Stimulated activated CD4-positive, alpha-beta T cell treated with anti-CD3 and anti-CD28 coated beads, Interleukin-2, amount 100 ng/mL, for 48 hours (primary cell): ENCODE measurements at places on chromosomes 13 and 19.
A peak's percentile ranks its signal among the peaks of the same experiment; 100 is the strongest.

GRCh38 chr19:12788682-12789097 lies 2.6 kb upstream of the JUNB start:
- DNase-seq = peak; percentile 37

DNA sequence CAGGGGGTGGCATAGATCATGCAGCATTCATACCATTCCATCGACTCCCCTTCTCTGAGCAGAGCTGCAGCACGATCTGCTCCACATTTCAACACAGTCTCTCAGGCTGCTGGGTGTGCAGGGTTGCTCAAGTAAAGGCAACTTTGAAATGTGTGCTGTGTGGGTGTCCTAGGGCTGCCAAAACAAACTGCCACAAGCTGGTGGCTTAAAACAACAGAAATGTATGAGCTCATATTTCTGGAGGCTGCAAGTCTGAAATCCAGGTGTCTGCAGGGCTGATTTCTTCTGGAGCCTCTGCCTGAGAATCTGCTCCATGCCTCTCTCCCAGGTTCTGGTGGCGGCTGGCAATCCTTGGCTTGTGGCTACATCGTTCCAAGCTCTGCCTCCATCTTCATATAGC lies 63.7 kb upstream of the WDFY2 start:
- DNase-seq = no peak

GRCh38 chr19:51368366-51369282 lies at the start of gene CLDND2:
Gene CLDND2, minus strand, starts transcription at chr19:51369003. Its CDS starts 426 bp downstream, at chr19:51368577.
- no peak for DNase-seq

DNA sequence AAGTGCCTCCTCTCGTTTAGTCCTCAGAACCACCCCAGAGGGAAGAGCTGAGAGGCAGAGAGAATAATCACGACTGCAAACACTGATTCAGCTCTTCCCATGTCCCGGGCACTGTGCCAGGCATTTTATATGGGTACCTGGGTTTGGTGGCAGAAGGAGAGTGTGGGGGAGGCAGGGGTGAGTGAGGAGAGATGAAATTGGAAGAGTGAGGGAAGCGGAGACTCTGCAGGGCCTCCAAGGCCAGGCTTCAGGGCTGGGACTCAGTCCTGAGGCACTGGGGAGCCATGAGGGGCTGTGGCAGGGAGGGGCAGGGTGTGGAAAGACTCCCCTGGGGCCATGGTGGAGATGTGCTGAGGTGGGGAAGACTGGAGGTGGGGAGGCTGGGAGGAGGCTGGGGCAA lies 8.7 kb downstream of the SYNGR4 start:
- no peak for DNase-seq

DNA sequence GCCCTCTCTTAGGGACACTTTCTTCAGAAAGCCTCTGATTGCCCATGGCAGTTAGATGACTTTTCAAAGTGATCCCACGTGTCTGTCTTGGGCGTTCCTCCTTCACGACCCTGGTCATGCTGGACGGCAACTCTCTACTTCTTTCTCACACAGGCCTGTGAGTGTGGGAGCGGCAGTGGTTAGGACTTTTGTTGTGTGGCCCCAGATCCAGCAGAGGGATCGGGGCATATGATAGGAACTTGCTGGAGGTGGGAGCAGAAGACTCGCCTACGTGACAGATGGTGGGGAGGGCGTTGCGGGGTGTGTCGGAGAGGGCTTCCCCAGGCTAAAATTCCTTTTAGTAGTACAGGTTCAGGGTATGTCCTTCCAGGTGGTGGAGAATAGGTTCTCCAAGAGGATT lies 289.5 kb upstream of the MAB21L1 start:
- DNase-seq = no peak

DNA sequence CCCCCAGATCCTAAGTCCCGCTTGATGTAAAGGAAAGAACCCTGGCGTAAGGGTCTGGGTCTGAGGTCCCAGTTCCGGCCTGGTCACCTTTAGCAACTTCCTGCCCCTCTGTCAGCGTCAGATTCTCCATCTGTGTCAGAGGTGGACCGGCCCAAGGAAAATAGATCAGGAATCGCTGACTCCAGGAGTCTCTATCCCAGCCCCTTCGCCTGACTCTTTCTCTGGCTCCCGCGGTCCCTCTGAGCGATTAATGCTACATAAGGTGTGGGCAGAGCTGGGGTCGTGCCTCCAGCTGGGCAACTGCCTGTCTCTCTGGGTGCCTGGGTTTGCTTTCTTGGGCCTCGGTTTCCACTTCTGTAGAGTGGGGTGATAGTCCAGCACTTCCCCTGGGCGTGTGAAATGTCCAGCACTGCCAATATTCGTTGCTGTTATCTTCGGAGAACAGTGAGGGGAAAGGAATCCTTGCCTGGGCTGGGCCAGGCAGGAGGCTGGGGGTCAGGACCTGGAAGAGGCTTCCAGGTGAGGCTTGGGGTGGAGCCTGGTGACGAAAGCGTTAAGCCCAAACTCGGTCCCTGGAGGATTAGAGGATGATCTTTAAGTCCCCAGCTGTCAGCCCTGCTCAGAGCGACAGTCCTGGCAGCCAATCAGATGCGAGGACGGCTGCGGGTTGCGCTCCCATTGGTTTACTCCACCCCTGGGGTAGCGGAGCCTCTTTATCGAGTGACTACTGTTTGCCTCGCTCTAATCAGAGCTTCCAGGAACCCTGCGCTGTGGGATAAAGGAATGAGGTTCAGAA lies 767 bp downstream of the ABCA7 start:
- peak; percentile 88 for DNase-seq

DNA sequence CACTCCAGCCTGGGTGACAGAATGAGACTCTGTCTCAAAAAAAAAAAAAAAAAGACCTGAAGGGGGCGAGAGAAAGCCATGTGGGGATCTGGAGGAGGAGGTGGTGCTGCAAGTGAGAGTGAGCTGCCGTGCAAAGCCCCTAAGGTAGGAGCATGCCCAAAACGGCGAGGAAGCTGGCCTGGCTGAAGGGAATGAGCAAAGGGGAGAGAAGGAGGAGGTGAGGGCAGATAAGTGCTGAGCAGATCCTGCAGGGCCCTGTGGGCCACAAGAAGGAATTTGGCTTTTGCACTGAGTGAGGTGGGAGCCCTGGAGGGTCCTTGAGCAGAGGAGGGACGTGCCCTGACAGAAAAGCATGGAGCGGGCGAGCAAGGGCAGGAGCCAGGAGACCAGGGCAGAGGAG lies 19.4 kb upstream of the ADGRE5 start:
- DNase-seq = no peak

DNA sequence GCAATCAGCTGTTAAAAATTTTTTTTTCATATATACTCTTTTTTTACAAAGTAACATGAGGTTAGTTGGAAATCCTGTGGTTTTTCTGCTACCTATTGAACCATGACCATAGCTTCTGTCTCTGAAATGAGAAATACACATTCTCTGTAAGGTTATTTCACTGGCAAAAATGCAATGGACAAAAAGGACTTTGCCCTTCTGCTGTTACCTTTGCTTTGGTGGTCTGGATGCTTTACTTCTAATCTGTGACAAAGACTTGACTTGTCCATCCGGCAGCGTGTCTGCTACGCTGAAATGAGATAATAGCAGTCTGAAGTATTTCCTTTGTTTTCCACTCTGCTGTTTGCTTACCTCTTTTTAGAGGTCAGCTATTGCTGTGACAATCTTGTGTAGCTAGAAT lies 412.8 kb downstream of the SLITRK6 start:
- DNase-seq = no peak

DNA sequence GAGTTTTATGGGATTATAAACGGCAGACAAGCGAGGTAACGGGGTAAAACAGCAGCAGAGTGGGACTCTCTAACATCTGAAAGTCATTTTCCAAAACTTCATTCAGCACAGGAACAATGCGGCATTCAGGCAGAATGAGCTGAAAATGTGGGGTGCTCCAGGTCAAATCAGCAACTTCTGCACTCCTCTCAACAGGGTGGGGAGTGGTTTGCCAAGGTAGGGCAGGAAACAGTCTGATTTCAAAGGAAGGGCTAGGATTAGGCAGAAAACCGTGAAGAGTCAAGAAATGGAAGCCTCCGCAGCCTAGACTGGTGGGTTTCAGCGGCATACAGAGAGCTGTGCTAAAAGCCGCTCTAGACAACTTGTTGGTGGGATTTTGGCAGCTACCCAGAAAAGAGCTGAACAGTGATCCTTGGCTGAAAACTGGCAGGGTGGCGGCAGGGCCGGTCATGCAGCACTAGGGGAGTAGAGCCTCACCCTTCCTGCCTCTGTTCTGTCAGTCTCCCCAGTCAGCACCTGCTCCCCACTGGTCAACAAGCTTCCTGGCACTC lies 154.2 kb upstream of the KLF12 start:
- DNase-seq = no peak

GRCh38 chr13:49749848-49750247 lies 42.6 kb downstream of the KPNA3 start:
- no peak for DNase-seq

DNA sequence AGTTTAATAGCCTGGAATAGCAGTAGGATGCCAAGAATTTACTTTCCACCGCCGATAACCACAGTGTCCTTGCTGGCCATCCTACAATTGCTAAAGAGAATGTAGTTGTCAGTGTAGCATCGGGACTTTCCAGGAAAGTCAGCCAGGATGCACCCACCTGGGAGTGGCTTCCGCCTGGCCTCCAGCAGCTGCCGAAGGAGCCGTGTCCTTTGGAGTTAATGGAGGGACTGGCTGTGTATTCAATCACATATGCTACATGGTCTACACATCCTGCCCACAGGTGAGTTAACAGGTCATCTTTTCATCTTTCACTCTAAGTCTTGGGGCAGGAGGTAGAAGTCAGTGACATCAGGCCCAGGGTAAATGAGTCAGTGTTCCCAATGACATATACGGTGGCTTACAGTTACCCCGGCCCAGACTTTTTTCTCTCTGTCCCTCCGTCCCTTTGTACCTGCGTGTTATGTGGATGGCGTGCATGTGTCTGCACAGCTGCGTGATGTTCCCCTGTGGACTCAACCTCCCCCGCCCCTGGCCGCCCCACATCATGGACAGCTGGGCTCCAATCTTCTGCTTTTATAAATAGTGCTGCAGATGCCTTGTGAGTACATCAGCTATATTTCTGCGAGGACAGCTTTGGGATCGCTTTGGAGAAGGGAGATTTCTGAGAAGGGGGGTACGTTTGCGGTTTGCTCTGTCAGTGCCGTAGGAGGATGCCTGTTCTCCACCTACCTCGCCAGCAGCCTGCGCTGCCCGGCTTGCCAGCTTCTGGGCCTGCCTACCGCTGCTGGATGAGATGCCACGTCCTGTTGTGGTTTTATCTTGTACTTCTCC lies 63.1 kb downstream of the ATP11A start:
- DNase-seq = peak; percentile 5

- no peak for DNase-seq
Observed at GRCh38 chr19:46659151-46660007, 1.6 kb downstream of the DACT3 start.

- no peak for DNase-seq
Observed at GRCh38 chr19:4749870-4750590, 26.4 kb upstream of the DPP9 start.

DNA sequence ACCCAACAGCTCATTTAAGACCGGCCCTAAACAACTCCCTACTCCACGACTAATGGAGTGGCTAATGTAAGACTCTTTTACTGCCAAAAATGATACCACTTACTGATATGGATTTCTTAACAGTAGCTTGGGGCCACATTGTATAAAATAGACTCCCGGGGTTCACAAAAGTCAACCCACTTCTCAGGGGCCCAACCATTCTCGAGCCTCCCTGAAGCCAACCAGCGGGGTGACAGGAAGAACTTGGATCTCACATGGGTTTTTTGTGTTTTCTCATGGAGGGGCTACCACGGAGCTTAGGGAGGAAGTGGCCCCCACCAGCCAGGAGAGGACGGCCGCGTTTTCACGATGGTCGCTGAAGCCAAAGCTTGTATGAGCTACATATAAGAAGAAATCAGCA lies 8.1 kb downstream of the MCF2L start:
- no peak for DNase-seq

- DNase-seq = no peak
Observed at GRCh38 chr19:35249146-35249847, 495 bp downstream of the LSR start.

DNA sequence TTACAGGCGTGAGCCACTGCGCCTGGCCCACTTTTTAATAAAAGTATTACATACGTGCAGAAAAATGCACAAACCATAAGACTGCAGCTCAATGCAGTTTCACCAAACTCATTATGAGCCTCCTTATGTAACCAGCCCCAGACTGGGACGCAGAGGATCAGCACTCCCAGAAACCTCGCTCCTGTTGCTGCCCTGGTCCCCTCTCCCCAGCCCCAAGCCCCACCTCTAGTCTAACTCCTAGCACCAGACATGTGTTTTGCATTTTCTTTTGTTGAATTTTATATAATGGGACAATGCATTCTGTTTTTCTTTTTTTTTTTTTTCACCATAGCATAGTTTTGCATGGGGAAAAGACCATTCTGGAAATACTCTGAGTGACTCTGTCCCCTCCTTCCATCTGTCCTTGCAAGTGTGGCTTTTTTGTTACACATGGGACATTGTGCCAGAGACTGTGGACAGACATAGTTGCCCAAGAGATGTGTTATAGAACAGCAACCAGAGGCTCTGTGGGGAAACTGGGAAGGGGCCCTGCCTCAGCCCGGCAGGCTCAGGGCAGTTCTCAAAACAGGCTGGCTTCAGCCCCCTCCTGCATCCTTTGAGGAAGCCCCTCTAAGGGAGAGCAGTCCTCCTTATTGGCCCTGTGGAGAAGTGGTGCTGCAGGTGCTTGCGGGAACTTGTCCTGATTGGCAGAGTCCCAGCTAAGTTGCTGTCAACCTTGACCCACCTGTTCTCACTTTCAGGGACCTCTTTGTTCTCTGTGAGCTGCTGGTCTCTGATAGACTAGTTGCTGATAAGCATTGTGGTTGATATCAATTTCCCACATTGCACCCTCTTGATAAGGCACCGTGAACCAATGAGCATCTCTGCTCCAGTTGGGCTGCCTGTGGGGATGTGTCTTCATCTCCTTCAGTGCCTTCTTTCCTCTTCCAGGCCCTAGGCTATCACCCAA lies 13.8 kb upstream of the OLFM4 start:
- DNase-seq = no peak

GRCh38 chr13:102609696-102610095 lies 12.9 kb downstream of the TPP2 start:
- DNase-seq = no peak
